Stimulated activated CD4-positive, alpha-beta T cell treated with anti-CD3 and anti-CD28 coated beads, Interleukin-4, amount 100 ng/mL, for 4 hours (primary cell): ENCODE measurements at places on chromosomes 1 and 21.

GRCh38 chr1:174900317-174900716, 99.4 kb upstream of the CACYBP start:
- DNase-seq: no peak

DNA sequence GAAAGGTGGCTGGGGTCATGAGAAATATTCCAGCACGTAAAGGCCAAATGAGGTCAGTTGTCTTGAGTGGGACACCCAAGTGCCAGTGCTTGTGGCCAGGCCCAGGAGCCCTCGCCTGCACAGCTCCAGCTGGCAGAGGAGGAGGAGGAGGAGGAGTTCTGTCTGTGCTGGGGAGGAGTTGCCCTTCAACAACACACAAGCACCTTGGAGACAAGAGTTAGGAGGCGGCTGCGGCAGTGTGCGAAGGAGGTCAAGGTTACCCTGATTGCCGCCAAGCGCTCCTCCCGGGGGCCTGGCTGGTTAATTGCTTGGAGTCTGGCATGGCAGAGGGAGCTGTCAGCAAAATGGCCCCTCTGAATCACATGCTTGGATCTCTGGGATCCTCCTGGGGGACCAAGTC, 45.1 kb downstream of the GRIK3 start:
- no peak for DNase-seq

DNA sequence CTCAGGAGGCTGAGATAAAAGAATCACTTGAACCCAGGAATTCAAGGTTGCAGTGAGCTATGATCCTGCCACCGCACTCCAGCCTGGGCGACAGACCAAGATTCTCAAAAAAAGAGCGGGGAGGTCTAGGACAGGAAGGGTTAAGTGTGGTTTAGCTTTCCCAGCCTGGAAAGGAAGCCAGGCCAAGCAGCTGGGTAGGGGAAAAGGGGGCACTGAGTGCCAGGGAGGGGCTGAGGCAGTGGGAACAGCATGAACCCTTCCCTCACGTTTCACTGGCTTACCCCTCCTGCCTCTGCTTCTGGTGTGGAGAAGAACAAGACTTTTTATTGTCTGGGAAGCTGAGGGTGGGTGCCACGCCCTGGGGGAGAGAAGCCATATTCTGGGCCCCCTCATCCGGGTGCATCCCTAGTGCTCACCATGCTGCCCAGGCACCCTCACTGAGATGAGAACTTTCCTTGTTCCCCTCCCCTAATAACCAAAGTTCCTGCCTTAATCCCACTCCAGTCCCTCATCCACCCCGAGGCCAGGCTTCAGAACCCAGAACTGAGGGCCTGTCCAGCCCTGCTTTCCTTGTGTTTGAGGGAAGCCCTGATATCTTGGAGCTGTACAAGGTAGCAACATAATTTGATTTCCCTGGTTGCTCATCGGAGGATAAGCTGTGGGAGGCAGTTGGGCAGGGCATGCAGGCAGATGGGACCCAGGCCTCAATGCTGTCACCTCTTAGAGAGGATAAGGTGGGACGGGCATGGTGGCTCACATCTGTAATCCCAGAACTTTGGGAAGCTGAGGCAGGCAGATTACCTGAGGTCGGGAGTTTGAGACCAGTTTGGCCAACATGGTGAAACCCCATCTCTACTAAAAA, 2.0 kb upstream of the LMNA start:
- DNase-seq: no peak

GRCh38 chr21:21096956-21097355, 98.7 kb downstream of the NCAM2 start:
- DNase-seq: no peak

DNA sequence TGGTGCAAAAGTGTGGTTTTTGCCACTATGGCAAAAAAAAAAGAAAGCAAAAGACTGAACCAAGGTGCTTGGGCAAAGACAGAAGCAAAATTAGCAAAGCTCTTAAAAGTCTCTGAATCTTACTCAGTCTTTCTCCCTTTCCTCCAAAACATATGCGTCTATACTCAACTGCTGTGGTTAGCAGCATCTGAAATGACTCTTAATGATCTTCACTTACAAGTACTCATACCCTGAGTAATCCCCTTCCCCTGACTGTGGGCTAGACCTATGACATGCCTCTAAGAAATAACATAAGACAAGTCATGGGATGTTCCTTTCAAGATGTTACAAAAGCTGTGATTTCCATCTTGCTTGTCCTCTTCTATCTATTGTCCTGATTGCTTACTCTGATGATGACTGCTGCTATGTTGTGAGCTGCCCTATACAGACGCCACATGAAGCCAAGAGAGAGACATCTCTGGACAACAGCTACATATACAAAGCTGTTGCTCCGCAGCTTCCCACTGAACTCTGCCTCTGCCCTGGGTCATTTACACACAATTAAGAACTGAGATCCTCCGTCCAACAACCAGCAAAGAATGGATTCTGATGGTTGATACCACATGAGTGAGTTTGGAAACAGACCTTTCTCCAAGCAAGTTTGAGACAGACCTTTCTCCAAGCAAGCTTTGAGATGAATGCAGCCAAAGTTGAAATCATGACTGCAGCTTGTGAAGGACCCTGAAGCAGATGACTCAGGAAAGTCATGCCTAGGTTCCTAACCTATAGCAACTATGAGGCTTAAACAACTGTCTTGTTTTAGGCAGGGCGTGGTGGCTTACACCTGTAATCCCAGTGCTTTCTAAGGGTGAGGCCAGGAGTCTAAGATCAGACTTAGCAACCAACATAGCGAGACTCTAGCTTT, 55.2 kb downstream of the PUM1 start:
- no peak for DNase-seq

GRCh38 chr1:119541389-119541788, 34.4 kb downstream of the HSD3B1 start:
- DNase-seq: no peak

DNA sequence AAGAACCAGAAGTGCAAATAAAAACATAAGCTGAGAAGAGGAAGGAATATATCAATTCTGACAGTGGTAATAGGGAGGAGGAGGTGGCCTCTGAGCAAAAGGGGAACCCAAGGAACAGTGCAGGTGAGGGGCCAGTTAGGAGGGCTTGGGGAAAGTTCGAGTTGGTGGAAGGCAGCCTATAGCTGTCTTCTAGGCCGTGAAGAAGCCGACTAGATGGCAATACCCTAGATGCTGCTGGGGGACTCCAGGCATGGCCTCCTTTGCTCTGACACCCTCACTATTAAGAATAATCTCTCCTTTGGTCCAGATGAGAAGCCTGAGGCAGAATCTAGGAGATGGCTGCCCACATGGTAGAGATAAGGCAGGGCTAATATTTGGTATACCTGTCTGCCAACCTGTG, 351.1 kb upstream of the PLXNA2 start:
- DNase-seq: no peak
